NCI-H1105 (cell line): ENCODE measurements at places on chromosomes 16 and 17.

DNA sequence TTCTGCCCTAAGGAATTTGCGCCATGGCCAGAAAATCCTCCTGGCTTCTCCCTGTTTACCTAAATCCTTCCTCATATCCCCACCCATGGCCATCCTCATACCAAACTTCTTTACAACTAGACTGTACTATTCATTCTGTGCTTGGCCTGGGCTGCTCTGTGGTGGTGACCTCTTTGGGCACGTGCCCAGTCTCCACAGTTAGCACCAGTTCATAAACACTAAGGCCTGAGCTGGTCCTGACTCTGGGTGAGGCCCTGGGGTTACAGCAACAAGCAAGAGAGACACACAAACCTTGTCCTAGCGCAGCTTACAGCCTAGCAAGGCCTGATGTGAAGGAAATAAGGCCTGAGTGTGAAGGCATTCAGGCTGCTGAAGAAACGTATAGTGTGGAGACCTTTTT lies 3.1 kb upstream of the ATXN7L3 start:
- DNase-seq: no peak

GRCh38 chr16:6728381-6728780 lies 604.3 kb upstream of the RBFOX1 start:
- no peak for DNase-seq

DNA sequence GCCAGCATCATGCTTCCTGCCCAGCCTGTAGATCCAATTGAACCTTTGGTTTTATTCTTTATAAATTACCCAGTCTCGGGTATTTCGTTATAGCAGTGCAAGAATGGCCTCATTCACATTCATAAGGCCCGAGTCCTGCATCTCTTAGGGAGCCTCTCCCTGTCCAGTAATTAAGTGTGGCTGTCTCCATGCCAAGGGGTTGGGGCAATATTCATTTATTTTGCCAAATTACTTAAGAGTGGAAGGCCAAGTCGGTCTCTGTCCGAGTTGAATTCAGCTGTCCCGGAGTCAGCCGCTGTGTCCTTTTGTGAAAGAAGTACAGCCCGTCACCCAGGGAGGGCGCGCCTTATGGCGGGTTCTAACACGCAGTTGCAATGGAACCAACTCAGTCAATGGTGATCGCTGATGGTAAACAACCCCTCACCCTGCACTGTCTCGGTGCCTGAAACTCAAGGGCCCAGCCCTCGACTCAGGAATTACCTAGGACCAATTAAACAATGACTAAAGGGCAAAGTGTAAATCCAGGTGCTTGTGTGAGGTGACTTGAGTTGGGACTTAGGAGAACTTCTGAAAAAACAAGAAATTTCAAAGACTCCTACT lies 22.2 kb downstream of the KIAA0513 start:
- no peak for DNase-seq

- DNase-seq: no peak
Measured at GRCh38 chr17:31484821-31485220, 93.3 kb downstream of the RAB11FIP4 start.

DNA sequence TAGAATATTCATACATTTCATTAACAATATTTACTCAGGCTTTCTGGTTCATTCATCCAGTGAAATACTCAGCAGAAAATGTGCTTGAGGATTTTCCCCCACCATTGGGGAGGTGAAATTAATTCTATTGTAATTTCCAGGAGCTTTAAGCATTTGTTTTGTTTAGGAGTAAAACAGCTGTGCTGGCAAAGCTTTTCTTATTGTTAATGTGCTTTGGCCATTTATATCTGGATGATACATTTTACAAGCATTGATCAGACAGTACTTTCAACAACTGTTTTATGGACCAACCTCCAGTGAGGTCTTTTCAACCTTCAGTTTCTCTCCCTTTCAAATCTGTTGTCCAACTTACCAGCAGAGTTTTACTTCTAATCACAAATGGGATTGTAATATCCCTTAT lies 672.4 kb downstream of the CDH11 start:
- DNase-seq: no peak

GRCh38 chr17:40317345-40317873 lies 8.4 kb downstream of the RARA start:
- DNase-seq: no peak

- DNase-seq: no peak
Measured at GRCh38 chr17:56203430-56203829, 50.2 kb downstream of the ANKFN1 start.

GRCh38 chr17:36055921-36056520 lies 8.1 kb upstream of the CCL18 start:
- no peak for DNase-seq

DNA sequence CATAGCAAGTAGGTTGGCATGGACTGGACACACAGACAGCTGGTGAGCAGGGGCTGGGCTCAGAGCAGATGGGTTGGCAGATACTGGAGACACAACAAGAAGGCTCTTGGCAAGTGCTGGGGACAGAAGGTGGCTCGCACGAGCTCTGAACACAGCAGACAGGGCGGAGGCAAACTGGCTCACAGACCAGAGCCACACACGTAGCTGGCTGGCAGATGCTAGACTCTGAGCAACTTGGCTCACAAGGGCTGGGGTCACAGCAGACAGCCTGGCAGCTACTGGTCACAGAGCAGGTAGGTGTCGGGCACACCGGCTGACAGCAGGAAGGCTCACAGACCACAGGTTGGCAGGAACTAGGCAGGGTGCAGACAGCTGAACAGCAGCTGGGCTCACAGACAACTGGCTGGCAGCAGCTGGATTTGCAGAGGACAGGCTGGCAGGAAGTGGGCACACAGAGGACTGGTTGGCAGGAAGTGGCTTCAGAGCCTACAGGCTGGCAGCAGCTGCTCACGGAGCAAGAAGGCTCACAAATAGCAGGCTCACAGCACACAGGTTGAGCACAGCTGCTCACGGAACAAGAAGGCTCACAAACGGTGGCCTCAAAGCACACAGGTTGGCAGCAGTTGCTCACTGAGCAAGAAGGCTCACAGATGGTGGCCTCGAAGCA lies 725 bp downstream of the KRTAP16-1 start:
- DNase-seq: no peak

DNA sequence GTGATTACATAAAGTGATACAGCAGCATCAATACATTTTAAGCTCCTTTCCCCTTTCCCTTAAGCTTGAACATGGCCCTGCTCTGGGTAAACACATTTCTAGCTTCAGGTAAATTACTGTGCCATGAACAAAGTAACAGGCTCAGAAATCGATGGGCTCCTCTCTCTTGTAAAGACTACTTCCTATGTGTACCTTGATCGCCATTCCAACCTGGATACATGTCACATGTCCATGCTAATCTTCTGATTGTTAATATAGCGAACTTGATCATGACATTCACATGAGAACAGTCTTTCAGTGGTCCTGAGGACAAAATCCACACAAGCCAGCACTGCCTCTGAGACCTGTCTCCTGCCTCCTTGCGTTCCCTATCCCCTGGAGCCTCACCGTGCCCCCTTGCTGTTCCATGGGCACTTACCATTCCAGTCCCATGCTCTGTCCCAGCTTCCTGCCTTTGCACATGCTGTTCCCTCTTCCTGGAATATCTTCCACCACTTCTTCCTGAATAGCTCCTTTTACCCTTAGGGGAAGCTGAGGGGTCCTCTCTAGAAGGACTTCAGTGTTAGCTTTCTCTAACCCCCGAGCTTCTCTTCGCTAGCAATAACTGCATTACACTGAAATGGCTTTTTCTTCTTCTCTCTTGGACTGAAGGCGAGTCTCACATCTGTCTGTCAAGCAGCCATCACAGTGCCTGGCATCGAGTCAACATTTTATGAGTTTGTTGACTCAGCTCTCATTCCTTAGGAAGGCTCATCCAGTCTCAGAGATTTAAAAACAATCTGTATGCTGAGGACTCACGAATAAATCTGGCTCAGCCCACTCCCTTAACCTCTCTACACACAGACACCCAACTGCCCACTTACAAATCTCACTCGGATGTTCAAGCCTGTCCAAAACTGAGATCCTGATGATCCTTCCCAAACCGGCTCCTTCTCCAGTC lies 93.3 kb downstream of the ASIC2 start:
- DNase-seq: no peak

DNA sequence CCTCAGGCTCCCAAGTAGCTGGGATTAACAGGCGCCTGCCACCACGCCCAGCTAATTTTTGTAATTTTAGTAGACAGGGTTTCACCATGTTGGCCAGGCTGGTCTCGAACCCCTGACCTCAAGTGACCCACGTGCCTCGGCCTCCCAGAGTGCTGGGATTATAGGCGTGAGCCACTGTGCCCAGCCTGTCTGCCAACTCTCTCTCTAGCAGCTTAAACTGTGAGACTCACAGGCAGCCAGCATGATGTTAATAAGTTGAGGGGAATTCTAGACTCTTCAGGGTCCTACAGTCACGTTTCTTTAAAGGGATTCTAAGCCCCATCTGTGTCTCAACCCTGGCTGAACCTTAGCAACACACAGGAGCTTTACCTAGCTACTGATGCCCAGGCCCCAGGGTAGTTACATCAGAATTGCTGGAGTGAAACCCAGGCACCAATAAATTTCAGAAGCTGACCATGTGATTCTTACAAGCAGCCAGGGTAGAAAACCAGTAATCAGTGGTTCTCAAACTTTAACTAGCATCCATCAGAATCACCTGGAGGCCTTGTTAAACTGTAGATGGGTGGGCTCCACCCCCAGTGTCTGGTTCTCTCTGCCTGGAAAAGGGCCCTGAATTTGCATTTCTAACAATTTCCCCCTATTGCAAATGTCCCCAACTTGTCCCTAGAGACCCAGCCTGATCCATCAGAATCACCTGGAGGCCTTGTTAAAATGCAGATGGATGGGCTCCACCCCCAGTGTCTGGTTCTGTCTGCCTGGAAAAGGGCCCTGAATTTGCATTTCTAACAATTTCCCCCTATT lies 30.7 kb downstream of the GPRC5B start:
- no peak for DNase-seq

DNA sequence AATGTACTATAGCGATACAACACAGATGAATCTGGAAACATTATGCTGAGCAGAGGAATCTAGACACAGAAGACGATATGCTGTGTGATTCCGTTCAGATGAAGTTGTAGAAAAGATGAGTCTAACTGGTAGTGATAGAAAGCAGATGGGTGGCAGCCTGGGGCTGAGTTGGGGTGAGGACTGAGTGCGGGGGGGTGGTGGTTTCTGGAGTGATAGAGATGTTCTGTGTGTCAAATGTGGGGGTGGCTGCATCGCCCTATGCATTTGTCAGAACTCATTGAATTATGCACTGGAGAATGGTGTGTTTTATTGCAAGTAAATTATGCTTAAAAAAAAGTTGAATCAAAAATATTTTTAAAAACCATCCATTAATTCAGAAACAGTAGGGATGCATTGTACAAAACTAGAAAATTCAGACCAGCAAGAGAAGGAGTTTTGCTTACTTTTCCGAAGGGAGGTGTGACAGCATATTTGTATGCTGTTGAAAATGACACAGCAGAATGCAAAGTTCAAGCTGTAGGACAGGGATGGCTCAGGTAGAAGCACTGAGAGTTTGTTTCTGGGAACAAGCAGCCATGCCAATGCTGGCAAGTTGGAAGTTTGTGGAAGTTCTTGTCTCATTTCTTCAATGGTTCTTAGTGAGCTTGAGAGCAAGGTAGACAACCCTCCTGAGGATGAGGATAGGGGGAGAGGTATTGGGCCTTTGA lies 13.0 kb upstream of the DRG2 start:
- DNase-seq: no peak

DNA sequence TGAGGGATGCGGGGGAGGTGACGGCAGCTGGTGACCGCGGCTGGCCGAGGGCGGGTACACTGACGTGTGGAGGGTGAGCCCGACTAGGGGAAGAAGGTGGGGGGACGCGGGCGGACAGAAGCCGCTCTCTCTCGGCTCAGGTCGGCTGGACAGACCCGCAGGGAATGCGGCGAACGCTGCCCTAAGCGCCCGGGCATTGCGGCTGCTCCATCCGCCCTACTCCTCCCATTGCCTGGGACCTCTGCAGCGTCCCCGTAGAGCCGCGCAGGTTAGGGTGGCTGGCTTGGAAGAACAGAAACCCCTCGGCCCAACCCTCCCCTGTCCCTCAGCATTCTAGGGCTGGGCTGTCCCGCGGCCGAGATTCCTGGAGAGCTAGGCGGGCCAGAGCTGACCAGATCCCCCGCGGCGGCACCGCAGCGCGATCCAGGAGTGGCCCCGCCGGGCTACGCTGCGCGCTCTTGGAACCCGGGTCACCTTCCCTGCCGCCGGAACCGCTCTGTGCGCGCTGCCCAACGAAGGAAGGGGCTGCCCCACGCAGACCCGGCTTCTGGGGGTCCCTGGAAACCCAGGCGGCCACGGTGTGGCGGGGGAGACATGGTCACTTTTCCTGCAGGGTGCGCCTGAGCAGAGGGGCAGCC lies 3.0 kb downstream of the DLX4 start:
- DNase-seq: no peak

DNA sequence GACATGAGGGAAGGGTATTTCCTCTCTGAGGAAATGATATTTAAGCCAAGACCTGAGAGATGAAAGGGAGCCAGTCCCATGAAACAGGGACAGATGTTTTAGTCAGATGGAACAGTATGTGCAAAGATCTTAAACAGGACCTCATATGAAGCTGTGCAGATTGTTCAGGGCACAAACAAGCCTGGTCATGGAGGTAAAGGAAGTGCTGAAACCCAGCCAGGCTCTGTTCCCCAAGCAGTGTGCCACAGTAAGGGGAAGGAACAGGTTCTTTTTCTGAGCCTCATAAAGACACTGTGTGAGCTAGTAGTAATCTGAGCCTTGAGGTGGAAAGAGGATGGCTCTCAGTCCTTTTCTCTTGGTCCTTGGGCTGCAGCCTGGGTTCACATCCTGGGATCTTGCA lies 159.9 kb downstream of the ANKFN1 start:
- no peak for DNase-seq

GRCh38 chr16:17951378-17951777 lies 385.2 kb downstream of the NPIPA8 start:
- no peak for DNase-seq

- DNase-seq: no peak
Measured at GRCh38 chr16:51276336-51276735, 125.3 kb upstream of the SALL1 start.

DNA sequence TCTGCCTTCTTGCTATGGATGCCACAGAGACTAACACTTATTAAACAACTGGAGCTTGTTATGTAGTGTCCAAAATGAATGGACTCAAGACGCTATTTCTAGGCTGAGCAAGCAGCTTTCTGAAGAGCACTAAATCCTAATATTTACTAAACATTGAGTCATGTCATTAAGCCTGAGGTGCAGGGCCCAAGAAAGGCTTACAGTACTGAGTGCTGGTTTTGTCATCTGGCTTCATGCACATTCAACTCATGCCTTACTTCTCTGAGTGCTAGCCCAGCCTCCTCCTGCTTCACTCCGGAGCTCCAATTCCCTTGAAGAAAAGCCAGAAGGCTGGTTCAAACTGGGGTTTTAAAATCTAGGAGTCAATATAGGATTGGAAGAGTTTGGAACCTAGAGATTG lies 363.3 kb upstream of the CDH5 start:
- DNase-seq: no peak

DNA sequence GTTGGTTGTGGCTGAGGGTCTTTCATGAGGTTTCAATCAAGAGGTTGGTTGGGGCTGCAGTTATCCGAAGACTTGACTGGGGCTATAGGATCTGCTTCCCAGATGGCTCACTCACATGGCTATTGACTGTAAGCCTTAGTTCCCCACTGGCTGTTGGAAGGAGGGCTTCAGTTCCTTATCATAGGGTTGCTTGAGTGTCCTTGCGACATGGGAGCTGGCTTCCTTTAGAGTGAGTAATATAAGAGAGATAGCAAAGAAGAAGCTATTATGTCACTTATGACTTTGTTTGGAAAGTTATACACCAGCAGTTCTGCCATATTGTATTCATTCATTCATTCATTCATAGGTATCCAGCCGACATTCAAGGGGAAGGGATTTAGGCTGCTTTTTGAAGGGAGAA lies 121.4 kb upstream of the WSCD1 start:
- DNase-seq: no peak

GRCh38 chr17:56966338-56966737 lies 5.5 kb upstream of the COIL start:
- peak; percentile 90 for DNase-seq
